ENCODE measurements at places on chromosomes 16 and 17.

GRCh38 chr17:61411261-61412142 is 11.9 kb downstream of the TBX2 start:
- peak; percentile 47 for DNase-seq

DNA sequence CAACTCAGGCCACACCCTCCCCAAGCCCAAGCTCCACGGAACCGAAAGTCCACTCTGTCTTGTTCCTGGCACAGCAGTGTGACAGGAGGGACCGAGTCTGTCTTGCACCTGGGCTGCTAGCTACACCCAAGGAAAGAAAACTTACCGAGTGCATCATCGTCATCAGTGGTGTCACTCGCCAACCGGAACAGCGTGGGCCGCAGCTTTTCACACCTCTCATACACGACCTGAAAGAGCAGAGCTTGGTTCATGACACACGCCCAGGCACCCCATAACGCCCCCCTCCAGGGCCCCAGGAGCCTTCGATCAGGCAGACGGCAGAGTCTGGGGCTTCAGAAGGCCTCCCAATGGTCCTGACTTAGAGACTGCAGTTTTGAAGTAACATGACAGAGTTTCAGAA is 27.5 kb downstream of the GGA2 start:
- no peak for DNase-seq

GRCh38 chr16:88770461-88771293 is 14.3 kb downstream of the PIEZO1 start:
- peak; percentile 41 for DNase-seq

DNA sequence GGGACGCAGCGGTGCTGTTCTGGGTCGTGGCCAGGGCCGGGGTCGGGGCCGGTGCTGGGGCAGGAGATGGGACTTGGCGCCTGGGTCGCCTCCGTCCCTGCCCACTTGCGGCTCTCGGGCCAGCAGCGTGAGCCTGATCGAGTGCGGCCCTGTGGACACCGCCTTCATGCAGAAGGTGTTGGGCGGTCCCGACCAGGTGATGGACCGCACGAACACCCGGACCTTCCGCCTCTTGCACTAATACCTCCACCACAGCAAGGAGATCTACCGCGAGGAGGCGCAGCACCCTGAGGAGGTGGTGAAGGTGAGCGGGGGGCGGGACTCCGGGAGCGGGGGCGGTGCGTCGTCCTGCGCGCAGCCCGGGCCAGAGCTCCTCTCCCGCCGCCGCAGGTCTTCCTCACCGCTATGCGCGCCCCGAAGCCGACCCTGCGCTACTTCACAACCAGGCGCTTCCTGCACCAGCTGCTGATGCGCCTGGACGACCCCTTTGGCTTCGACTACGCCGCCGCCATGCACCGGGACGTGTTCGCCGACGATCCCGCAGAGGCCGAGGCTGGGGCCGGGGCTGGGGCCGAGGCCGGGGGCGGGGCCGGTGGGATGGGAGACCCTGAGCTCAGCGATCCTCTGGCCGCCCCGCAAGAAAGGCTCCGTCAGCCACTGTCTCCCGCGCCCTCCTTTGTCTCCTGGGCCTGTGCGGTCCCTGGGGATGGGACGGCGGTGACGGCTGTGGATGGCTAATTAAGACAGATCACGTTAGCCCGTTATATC is 4.5 kb upstream of the HSD17B1 start:
- DNase-seq, result peak; percentile 90

DNA sequence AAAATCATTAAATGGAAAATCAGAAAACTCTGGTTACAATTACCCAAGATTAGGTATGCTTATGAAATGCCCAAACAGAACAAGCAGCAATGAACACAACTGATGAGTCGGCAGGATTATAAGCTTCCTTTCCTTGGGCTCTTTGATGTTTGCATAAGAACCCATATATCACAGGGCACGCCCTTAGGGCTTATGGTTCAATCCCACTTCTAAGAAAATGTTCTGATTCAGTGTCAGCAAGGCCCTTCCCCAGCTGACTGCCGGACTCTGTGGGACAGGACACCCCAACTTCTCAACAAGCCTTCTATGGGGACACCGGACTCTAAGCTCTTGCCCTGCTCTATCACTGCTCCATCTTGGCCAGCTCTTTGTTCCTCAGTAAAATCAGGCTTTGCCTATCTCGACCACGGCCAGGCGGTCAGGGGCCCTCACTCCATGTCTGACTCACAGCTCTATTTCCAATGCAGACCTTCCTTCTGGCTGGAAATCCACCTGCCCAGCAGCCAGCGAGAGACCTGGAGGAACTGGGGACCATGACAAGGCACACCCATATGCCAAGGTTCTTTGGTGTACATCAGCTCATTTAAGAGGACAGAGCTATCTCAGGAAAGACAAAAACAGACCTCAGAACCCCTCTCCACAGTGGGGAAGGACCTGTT is 26.8 kb downstream of the LITAFD start:
- DNase-seq, result no peak

DNA sequence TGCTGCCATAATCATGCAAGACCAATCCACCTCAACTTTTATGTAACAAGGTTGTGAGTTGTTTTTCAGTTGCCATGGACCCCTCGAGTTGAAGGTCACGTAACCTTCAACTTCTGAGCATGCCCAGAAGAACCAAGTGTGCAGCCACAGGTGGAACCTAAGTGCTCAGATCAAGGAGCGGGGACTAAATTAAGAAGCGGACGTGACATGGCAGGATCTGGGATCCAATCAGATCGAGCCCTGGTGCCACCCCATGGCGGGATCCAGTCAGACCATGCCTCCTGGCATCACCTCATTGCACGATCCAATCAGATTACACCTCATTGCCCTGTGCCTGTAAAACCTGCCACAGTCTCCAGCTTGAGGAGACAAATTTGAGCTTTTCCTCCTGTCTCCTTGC is 204.5 kb upstream of the CDH5 start:
- no peak for DNase-seq

DNA sequence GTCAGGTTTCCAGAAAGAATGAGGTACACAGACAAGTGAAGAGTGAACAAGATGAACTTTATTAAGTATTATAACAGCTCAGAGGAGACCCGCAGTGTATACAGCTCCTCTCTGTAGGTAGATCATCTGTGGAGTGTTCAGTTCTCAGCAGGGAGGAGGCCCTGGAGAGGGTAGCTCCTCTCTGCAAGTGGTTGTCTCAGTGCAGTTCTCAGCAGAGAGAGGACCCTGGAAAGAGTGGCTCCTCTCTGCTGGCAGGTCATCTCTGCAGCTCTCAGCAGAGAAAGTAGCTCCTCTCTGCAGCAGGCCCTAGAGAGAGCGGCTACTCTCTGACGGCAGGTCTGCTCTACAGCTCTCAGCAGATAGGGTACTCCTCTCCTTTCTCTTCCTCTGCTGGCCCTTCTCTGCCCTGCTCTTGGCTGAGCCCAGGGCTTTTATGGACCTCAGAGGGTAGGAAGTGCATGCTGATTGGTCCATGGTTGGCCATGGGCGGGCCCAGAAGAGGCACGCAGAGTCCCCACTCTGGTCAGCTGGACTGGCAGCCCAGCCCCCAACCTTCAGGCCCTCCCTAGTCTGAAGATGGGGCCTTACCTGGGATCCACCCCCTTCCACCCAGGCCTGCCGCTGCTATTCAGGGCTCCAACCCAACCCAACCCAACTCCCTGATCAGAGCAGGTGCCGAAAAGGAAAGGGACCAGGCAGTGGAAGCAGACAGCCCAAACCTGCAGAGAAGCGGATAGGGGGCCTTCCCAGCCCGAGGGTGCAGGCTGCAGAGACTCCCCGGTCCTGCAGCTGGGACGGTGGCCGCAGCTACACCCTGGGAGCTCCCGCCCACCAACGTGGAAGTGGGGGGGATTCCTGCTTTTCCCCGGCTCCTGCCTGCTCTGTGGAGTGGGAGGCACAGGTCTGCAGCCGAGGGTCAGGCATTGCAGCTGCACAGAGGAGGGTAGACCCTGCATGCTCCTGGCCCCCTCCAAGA is 18.5 kb upstream of the DNAJA2 start:
- DNase-seq, result no peak

DNA sequence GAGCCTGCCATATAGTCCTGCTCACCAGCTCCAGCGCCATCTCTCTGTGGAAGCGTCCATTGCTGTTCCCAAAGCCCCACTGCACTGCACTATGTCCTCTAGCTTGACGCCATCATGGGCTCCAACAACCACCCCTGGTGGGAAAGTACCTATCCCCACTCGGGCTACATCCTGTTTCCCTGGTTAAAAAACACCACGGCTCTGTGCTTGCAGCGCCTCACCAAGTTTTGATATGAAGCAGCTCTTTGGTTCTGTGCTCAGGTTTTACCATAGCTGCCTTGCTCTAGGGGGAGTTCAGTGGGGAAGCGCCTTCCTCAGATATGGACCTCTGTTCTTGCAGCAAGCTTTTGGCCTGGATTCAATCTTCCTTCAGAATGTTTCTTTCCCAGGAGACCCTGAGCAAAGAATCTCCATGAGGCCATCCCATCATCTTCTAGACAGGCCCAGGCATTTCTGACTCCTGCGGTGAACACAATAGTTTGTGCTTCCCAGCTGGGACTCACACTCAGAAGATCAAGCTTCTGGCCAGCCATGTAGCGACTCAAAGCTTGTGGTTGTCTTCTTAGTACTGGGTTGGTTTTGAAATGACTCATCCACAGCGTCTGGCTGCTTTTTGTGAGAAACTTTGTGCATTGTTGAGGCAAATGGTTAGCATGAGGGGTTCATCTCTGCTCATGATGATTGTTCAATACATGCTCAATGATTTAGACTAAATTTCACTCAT is 39.5 kb downstream of the DYNLRB2 start:
- DNase-seq, result peak; percentile 79

DNA sequence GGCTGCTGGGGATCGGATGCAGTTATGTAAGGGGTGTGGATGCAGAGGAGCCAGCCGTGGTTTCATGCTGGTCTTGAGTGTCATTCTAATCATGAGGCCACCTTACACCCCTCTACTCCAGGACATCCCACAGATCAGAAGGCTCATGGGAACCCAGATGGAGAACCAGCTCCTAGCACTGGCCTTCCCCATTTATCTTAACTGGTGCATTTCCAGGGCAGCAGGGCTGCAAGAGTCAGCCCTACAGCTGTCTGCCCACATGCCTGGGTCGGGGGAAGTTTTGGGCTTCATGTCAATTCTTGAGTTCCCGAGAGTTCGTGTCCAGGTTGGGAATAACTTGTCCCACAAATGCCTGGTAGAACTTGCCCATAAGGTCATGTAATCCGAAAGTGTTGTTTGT is 29.1 kb downstream of the RPTOR start:
- no peak for DNase-seq

GRCh38 chr17:19534562-19535149 is 1.0 kb downstream of the SLC47A1 start:
- peak; percentile 57 for DNase-seq

DNA sequence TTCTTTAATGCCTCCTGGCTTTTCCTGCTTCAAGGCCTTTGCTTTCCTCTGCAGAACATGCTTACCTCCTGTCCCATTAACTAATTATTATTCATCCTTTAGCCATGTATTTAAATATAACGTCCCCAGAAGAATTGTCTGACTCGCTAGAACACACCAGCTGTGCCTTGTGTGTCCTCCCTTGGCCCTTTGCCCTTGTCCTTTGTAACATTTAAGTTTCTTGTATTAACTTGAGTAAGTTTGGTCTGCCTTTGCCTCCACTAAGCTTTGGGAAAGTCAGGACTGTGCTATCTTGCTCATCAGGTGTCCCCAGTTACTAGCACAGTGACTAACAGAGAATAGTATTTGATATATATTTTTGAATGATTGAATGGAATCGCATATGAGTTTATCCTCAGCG is 29.6 kb upstream of the ABCA9 start:
- DNase-seq, result no peak

- no peak for DNase-seq
Measured at GRCh38 chr16:50208460-50208931, 55.4 kb downstream of the TENT4B start.

DNA sequence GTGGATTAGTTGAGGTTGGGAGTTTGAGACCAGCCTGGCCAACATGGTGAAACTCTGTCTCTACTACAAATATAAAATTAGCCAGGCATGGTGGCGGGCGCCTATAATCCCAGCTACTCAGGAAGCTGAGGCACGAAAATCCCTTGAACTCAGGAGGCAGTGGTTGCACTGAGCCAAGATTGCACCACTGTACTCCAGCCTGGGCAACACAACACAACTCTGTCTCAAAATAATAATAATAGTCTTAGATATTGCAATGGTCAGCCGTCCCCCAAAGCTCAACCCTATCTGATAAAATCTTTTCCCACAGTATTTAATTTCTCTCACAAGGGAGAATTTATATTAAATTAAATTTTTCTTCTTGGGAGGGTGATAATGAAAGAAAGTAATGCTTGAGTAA is 169.6 kb downstream of the XYLT1 start:
- DNase-seq, result no peak

GRCh38 chr17:43832168-43832975 is 574 bp downstream of the MPP3 start:
- DNase-seq, result peak; percentile 46

DNA sequence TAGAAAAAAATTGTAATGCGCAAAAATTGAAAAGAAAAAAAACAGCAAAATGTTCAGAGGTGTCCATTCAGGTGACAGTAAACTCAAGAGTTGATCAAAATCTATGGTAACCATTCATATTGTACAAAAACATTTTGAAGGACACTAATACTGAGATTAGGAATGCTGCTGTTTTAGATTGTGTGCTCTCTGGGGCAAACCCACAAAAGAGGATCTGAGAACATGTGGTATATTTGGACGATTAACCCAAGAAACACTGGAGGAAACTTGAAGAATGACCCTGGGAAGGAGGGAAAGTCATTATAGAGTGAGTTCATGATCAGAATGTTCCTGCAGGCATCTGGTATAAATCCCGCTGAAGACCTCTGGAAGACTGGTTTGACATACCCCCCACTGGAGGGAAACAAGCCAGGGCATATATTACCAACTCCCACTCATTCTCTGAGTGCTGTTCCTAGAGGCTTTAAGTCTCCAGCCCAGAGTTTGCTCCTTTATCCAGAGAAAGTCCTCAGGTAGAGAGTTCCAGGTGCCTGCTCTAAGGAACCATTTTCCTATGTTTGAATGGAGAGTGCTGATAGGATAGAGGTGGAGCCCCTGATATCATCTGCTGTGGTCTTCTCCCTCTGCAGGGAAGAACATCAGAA is 1.2 kb downstream of the KRTAP4-2 start:
- DNase-seq, result no peak

DNA sequence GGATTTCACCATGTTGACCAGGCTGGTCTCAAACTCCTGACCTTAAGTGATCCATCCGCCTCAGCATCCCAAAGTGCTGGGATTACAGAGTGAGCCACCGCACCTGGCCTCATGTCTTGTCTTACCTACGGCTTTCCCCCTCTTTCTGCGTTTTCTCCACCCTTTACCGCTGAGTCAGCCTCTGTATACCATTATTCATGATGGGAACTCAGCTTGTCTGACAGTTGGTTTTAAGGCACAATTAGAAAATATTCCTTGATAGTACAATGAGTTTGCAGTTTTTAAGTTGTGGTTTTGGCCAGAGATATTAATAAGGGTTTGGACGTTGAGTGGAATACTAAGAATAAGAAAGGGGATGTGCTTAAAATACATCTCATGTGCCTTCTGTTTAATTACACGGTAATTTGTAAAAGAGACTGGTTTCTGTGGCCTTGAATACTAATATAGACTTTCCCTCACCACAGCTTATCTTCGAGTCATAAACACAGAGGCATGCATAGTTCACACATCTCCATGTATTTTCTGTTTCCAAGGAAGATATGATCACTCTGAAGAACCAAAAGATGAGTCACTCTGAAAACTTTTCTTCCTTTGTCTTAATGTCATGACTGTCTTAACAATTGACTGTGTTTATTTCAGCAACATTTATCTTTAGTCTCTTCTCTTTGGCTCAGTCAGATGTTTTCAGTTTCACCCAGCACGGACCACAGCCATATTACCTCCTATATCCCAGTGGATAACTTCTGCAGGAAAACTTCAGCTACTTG is 54.4 kb downstream of the PITPNC1 start:
- no peak for DNase-seq

- no peak for DNase-seq
Measured at GRCh38 chr16:76835779-76836300, 355.1 kb upstream of the MON1B start.
